ENCODE measurements at places on chromosomes 7 and 10.

DNA sequence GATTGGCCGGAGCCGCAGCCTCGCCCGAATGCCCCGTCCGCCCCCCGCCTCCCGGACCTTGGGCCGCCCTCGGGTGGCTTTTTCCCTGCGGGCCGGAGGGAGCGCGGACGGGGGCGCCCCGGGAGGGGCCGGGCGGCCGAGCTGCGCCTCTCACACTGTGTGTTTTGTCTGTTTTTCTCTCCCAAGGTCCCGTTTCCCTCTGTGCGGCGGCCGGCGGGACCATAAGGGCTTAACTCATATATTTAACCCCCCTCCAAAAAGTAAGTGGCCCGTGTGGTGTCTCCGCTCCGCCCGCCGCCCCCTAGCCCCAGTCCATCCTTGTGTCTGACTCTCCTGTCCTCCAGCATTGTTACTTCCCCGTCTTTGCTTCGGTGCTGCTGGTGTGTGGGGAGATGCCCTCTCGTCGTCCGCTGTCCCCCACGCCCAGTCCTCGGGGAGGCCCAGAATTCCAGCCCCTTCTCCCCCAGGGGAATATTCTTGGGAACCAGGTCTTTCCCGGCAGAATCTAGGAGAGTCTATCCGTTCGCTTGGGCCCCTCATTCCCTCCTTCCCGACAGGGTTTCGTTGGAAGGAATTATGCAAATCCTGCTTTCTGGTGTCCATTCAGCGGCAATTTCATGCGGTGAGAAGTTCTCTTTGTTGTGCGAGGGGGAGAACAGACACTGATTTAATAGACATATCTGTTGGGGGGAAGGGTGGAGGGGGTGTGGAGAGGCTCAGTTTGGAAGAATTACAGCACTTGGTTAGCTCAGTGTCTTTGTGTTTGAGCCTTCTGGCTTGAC, 1.3 kb downstream of the LCOR start:
- no peak for DNase-seq

DNA sequence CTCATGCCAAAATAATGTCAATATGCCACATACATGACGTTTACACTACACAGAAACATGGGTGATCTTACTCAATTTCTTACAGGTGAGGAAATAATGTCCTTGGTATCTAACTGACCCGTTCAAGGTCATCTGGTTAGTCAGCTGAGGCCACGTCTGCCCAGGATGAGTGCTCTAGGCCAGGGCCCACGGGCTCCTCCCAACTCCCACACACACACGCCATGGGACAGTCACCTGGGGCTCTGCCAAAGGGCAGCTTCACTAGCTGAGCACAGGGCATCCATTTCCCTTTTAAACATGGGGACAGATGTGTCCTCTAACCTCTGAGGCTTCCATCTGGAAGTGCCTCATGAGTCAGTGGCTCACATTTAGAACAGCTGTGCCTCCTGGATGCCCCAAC, 123.9 kb downstream of the TNS3 start:
- DNase-seq = no peak

DNA sequence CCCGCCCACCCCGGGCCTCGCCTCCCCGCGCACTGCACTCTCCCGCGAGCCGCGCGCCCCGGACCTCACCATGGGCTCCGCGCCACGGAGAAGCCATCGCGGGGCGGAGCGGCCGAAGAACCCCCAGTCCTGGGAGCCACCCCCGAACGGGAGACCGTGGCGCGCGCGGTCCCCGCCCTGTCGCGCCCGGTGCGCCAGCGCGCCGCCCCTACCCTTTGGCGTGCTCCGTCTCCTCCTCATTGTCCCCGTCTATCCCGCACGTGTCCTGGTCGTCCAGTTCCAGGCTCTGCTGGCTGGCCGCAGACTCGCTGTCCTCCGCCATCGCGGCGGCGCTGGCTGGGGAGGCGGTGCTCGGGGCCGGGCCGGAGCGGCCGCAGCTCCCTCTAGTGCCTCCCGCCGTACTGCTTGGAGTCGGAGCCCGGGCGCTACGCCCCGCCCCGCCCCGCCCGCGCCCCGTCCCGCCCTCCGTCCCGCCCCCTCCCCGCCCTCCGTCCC, at the start of gene NMT2:
Gene NMT2 (minus strand): TSS at position 403 of the 495 bp plus-strand sequence. CDS start 81 bp downstream, at position 322.
- DNase-seq = no peak

- DNase-seq = no peak
Measured at GRCh38 chr10:128908099-128908498, 558.9 kb upstream of the MGMT start.

GRCh38 chr7:67377939-67378862, 381.6 kb downstream of the TYW1 start:
- peak; percentile 17 for DNase-seq

DNA sequence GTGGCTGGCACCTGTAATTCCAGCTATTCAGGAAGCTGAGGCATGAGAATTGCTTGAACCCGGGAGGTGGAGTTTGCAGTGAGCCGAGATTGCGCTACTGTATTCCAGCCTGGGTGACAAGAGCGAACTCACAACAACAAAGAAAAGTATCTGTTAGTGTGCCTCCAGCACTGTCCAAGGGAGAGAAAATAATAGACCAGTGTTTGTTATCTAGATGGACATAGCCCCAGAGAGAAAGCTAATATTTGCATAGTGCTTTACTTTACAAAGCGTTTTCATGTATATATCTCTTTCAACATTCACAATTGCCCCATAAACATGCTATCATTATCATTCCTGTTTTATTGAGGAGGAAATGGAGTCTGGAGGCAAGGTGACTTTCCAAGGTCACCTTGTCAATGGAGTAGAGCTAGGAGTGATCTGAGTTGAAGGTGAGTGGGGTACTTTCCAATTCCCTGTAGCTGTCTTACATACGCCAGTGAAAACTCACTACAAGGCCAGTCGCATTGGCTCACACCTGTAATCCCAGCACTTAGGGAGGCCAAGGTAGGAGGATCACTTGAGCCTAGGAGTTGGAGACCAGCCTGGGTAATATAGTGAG, 49.7 kb upstream of the KIF5B start:
- DNase-seq = no peak

DNA sequence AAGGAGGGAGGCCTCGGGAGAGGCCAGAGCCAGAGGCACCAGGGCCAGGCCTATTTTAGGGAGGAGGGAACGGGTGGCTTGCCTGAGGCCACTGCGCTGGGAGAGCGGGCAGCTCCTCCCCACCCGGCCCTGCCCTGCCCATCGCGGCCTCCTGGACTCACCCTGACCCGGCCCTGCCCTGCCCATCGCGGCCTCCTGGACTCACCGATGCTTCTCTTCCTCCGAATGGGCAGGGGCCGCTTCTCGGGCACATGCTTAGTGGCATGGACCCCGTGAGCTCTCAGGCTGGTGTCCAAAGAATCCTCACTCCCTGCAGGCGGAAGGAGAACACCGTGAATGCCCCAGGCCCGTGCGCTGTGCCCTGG, 7.5 kb downstream of the PDGFA start:
- no peak for DNase-seq

DNA sequence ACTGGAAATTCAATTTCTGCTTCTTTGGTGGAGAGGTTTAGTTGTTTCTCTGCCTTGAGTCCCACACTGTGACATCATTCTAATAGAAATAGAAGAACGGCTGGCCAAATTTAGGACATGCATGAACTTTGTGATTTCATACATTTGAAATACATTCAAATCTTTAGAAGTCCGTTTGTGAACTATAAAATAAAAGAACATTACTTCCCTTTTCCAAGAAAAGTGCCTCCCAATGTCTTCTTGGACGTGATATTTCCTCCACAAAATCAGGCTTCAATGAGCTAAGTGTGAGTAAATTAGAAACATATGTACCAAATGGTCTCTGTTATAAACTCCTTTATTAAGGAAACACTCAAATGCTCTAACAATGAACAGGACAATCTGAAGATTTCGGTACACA, 314.5 kb upstream of the AKR1E2 start:
- no peak for DNase-seq

GRCh38 chr10:24438800-24439199, 229.9 kb downstream of the KIAA1217 start:
- DNase-seq = no peak

GRCh38 chr10:12459340-12459739, 110.0 kb downstream of the CAMK1D start:
- no peak for DNase-seq

GRCh38 chr7:42831718-42832522, 80.0 kb downstream of the C7orf25 start:
- DNase-seq = no peak

DNA sequence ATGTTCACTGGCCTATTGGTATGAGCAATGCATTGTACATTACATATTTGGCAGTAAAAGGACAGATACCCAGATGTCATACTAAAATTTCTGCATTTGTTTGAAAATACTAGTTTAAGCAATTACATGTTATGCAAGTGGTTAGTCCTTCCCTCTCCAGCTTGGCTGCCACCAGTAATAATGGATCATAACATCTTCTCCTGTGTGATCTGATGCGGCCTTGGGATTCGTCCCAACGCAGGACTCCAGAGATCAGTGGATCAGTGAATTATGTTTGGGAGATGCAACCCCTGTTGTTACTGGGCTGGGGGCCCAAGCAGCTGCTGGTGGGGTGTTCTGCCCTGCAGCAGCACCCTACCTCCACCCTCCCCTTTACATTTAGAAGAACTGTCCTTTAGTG, 11.2 kb upstream of the PDK4 start:
- DNase-seq = no peak

DNA sequence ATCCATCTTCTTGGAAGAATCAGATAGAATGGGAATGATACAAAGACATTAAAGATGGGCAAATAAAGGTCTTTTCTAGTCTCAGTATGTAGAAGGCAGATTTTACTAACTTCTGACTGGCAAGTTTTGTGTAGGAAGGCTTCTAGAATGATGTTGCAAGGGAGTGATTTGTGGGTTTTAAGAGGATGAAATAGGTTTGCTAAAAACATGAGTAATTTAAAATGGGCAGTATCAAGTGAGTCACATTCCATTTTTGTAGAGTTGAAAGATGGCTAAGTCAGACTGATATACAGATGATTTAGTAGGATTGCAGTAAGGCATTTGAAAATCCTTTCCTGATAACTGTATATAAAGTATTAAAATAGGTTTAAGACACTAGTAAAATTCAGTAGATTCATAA, 777.4 kb downstream of the SORCS1 start:
- no peak for DNase-seq

DNA sequence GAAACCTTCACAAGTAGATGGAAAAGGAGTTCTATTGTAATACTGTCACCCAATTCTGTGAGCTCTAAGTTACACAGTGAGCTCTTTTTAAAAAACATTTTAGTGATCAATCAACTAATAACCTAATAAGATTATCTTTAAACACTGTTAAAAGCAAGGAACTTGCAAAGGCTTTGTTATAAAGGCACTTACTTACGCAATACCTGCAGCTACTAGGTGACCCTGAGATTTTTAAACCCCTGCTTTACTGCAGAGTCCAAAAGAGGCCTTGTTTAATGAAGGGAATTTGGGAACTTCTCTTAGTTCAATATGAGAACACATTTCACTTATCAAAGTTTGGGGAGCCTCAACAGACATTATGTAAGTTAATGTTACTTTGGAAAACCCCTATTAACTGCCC, 53.3 kb downstream of the P4HA1 start:
- no peak for DNase-seq

DNA sequence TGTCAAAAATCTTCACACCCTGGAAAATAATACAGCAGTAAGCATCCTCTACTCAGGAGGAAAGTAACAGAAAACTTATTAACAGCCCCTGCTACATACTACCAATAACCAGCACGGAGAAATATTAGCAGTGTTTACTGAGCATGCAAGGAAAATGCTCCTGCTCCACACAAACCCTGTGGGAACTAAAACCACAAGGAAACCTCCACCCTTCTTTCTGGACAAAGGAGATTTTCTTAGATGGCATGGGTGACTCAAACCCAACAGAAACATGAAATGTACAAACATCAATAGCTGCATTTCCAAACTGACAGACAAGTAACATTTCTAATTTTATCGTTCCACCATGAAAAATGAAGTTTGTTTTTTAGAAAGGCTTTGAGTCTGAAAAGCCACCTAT, 113.4 kb downstream of the VPS41 start:
- no peak for DNase-seq

DNA sequence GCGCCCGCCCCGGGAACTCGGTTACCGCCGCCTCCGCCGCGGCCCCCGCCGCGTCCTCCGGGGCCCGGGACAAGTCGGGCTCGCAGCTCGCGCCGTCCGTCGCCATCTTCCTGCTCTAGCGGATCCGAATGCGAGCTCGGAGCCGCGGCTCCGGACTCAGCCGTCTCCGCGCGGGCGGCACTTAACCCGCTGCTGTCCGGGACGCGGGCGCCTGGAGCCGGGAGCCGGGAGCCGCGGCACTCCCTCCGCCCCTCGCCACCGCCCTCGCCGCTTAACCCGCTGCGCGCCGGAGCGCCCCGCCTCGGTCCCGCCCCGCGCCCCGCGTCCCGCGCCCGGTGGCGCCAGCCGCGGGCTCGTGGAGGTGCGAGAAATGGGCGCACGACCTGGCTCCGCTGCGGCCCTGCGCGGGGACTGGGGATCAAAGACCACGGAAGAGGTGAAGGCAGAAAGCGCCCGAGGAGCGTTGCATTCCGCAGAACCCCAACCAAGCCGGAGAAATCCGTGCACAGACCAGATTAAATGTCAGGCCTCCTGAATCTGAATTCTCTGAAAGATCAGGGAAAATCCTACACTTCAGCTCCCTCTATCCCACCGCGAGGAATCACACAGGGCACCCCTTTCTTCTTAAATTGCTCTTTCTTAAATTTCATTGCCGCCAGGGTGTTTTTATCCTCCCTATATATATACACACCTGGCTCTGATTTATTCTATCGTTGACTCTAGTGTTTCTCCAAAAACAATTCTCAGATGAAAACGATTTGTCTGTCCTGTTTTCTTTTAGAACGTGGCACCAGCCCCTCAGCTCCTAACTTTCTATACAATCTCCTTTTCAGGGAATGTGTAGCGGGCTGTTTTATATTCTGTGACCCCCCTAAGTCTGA, at the start of gene CTTNBP2:
Gene CTTNBP2 (minus strand): TSS at position 132 of the 881 bp plus-strand sequence. CDS start 26 bp downstream, at position 106.
- DNase-seq = no peak

- no peak for DNase-seq
Measured at GRCh38 chr7:45583296-45583695, 9.1 kb downstream of the ADCY1 start.

GRCh38 chr7:24830440-24831050, 73.3 kb upstream of the GSDME start:
- DNase-seq = no peak

GRCh38 chr10:77247031-77247990, 390.3 kb downstream of the KCNMA1 start:
- DNase-seq = no peak

Data from activated CD4-positive, CD25-positive, alpha-beta regulatory T cell (primary cell).